Fibroblast of lung (primary cell): ENCODE measurements at places on chromosomes 13 and 19. TPM values are rescaled to one million over a fixed set of nuclear protein-coding genes. Genes with fewer than 3 reads are reported as not detected.
A peak's percentile ranks its signal among the peaks of the same experiment; 100 is the strongest.

Gene ZNF135
- 6.2 and 11.2 TPM in 2 replicates for total RNA-seq

Gene COX6B2
- total RNA-seq = under 0.01 and 0.17 TPM in 2 replicates

Gene OR4F17
- total RNA-seq = not detected in 2 replicates

Gene SULT2A1
- not detected in 2 replicates for total RNA-seq

Gene S1PR4
- total RNA-seq = not detected in 2 replicates

GRCh38 chr19:4548238-4548584 lies 8.4 kb upstream of the LRG1 start:
- no peaks in the 10 kb centered on the region for H3K4me1 ChIP-seq
- no peak for DNase-seq
- no peak overlapping the region for H3K4me3 ChIP-seq
- no peaks in the 10 kb centered on the region for H3K36me3 ChIP-seq

- H3K27me3 ChIP-seq = no peaks in the 10 kb centered on the region
- no peak overlapping the region for H3K4me3 ChIP-seq
- no peak overlapping the region for H3K27ac ChIP-seq
- H3K36me3 ChIP-seq = peaks cover 7% of the 10 kb centered on the region
These were observed 31.0 kb downstream of the THSD1 start for GRCh38 chr13:52374873-52375411.

GRCh38 chr13:89163096-89163495 lies 1491.9 kb downstream of the SLITRK5 start:
- no peaks in the 10 kb centered on the region for H3K27me3 ChIP-seq
- no peaks in the 10 kb centered on the region for H3K4me1 ChIP-seq
- H3K27ac ChIP-seq = no peak overlapping the region
- no peaks in the 10 kb centered on the region for H3K36me3 ChIP-seq
- H3K4me3 ChIP-seq = no peak overlapping the region
- peak; percentile 38 for DNase-seq

DNA sequence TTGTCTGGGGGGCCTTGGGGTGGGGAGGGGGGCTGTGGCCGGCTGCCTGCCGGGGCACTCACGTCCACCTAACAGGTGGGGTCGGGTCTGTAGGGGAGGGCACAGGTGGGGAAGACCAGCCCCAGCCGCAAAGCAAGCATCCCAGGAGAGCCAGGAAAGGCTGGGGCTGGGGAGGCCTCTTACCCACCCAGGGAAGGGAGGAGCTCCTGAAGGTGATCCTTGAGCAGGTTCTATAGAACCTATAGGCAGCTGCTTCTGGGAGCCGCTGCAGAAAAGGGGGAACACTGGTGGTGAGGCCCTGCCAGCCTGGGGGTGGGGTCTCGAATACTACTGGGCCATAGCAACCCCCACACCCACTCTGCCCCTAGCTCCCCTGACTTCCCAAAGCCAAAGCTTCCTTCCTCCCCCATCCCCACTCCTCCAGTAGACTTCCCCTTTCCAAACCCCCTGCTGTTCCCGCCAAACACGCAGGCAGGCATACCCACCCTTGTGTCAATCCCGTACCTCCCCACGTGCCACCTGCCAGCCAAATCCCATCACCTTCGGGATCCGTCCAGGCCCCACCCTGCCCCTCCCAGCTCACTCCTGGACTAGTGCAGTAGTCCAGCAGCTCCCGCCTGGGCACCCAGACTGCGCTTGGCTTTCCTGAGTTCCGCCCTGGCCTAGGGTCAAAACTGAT lies 5.6 kb downstream of the KLF16 start:
- no peaks in the 10 kb centered on the region for H3K36me3 ChIP-seq
- no peaks in the 10 kb centered on the region for H3K27me3 ChIP-seq
- H3K4me1 ChIP-seq = peaks cover 48% of the 10 kb centered on the region
- no peak overlapping the region for H3K4me3 ChIP-seq
